ENCODE measurements at places on chromosomes 7 and 10. TPM values are rescaled to one million over a fixed set of nuclear protein-coding genes. Genes with fewer than 3 reads are reported as not detected.

Gene DNAJC12
- total RNA-seq, result 22.7 TPM

Gene SSC4D
- 1.0 TPM for total RNA-seq

Gene ITPRID1
- 0.17 TPM for total RNA-seq

Gene AOC1
- total RNA-seq, result 2.1 TPM

Gene EPHB6
- 122 TPM for total RNA-seq

Gene NPY
- 55.6 TPM for total RNA-seq

Gene IL15RA
- 11.7 TPM for total RNA-seq

Gene TSPAN13
- 43.7 TPM for total RNA-seq

Gene IFIT1B
- total RNA-seq, result not detected

Gene CPA4
- not detected for total RNA-seq

Gene SDK1
- total RNA-seq, result 4.8 TPM

Gene MBL2
- total RNA-seq, result not detected

Gene SCIN
- total RNA-seq, result 7.6 TPM

Gene CRCP
- 37.9 TPM for total RNA-seq

Gene PAX4
- total RNA-seq, result not detected

Gene NRCAM
- total RNA-seq, result 1.1 TPM

Gene OGDHL
- total RNA-seq, result 3.3 TPM

Gene PRPS1L1
- 2.7 TPM for total RNA-seq

Gene DPY19L1
- 9.0 TPM for total RNA-seq

Gene AUTS2
- 55.2 TPM for total RNA-seq

Gene CHN2
- 29.1 TPM for total RNA-seq

Gene LBX1
- not detected for total RNA-seq

Gene DRGX
- total RNA-seq, result not detected

Gene RPA3
- total RNA-seq, result 28.2 TPM

Gene SPRN
- total RNA-seq, result 1.2 TPM

Gene ADARB2
- total RNA-seq, result 10.5 TPM

Gene ABCC2
- total RNA-seq, result 0.74 TPM

Gene GHRHR
- total RNA-seq, result 4.4 TPM

Gene FBXO24
- total RNA-seq, result 9.7 TPM

Gene GALNT17
- total RNA-seq, result 58.1 TPM

Gene FKBP6
- 16.5 TPM for total RNA-seq

Gene LDB3
- 13.0 TPM for total RNA-seq

Gene CALY
- 9.4 TPM for total RNA-seq

Gene AKR1C8
- not detected for total RNA-seq

Gene HTR5A
- not detected for total RNA-seq

Gene CLRN3
- not detected for total RNA-seq

Gene TEX47
- total RNA-seq, result not detected

Gene TCF7L2
- total RNA-seq, result 29.8 TPM

Gene OR9A2
- not detected for total RNA-seq

Gene FFAR4
- not detected for total RNA-seq

Gene SFRP4
- 25.3 TPM for total RNA-seq

Gene CHAT
- not detected for total RNA-seq

Gene HOXA4
- total RNA-seq, result 1.8 TPM

Gene CPXM2
- 5.4 TPM for total RNA-seq
